ENCODE measurements at places on chromosomes 4 and X.

DNA sequence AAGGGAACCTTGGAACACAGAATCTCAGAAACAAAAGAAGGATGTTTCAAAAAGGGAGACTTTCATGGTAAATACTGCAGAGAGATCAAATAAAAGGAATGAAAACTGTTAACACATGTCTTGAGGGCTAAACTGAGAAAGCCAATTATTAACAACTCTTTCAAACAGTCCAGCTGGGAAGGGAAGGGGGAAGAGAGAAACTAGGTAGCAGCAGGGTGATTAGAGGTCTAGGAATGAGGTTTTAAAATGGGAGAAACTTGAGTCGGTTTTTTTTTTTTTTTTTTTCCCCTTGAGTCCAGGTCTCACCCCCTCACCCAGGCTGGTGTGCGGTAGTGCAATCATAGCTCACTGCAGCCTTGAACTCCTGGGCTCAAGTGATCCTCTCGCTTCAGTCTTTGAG lies 4.3 kb downstream of the BCLAF3 start:
- no peak for DNase-seq

DNA sequence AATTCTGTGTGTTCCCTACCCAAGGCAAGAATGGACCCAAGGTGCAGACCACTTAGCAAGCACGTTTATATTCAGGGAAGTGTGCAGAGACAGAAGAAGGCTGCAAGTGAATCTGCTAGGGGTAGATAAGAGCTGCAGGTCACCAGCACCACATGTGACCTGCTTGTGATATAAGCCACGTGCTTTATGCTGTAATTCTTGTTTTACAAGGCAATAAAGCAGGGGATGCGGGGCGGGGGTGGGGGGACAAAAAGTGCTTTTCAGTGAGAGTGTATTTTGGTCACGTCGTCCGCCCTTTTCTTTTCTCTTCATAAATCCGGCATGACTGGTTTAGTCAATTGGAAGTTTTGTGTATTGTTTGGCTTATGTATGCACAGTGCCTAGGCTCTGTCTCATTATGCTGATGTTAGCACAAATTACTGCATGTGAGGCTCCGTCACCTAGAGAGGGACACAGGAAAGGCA lies 192.7 kb downstream of the RBMX2 start:
- DNase-seq = no peak

GRCh38 chr4:151674804-151675391 lies 85.9 kb downstream of the GATB start:
- DNase-seq = no peak

DNA sequence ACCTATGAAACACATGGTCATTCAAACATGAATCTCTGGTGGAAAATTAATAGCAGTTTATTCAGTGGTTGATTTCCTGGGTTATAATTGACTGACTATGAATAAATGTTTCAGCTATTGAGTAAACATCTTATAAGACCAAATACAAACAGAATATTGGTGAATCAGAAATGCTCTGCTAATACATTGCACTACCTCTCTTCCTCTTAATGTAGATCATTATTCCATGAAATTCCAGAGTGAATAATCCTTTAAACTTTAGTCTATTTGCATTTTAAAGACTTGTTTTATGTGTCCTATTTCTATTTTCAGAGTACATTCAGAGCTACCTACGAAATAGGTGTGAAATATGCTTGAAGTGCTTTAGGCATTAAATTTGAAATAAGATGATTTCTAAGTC lies 715.4 kb downstream of the ADGRL3 start:
- no peak for DNase-seq

DNA sequence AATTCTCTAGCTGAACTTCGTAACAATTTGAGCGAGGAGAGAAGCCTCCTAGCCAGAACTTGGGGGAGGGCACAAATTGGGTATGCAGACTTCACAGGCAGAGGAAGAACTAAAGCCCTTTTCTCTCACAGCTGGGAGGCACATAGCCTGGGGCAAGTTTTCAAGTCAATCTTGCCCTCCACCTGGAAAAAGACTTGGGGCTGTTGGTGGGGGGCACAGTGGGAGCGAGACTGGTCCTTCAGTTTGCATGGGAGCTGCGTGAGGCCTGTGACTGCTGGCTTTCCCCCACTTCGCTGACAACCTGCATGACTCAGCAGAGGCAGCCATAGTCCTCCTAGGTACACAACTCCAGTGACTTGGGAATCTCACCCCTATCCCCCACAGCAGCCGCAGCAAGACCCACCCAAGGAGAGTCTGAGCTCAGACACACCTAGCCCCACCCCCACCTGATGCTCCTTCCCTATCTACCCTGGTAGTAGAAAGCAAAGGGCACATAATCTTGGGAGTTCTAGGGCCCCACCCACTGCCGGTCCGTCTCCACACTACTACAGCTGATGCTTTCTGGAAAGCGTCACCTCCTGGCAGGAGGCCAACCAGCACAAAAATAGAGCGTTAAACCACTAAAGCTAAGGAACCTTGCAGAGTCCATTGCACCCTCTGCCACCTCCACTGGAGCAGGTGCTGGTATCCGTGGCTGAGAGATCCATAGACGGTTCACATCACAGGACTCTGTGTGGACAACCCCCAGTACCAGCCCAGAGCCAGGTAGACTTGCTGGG lies 160.8 kb downstream of the CBLL2 start:
- no peak for DNase-seq

DNA sequence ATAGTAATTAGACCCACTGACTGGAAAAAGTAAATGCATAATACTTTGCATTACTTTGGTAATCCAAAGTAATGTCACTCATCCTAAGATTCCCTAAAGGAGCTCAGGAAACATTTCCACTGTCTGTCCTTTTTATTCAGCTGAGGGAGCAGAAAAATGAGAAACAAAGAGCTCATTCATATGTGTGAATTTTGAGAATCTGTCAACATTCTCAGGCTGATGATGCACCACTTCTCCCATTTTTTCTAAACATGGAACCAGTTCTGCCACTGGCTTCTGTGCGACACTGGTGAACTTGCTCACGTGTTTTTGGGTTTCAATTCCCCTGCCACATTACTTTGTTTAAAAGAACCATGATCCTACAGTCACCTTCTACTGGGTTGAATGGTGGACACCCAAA lies 28.4 kb upstream of the ADH7 start:
- DNase-seq = no peak

GRCh38 chr4:5810770-5811430 lies 82.0 kb downstream of the CRMP1 start:
- DNase-seq = no peak

GRCh38 chr4:140094438-140095420 lies 59.3 kb downstream of the MAML3 start:
- peak; percentile 89 for DNase-seq
